ENCODE measurements at places on chromosomes 2 and 18. TPM values are rescaled to one million over a fixed set of nuclear protein-coding genes. Genes with fewer than 3 reads are reported as not detected.

NYAP2 gene
- not detected for total RNA-seq

POTEE gene
- 1.1 TPM for total RNA-seq

TCF23 gene
- total RNA-seq: not detected

TM4SF20 gene
- total RNA-seq: not detected

PDE11A gene
- 0.09 TPM for total RNA-seq

RPL37A gene
- total RNA-seq: 4,231 TPM

GPR35 gene
- total RNA-seq: 0.17 TPM

MTERF4 gene
- 32.1 TPM for total RNA-seq

IMPA2 gene
- total RNA-seq: 9.1 TPM

NR4A2 gene
- 0.17 TPM for total RNA-seq

CYP20A1 gene
- total RNA-seq: 33.0 TPM

SH3RF3 gene
- 4.6 TPM for total RNA-seq

M1AP gene
- total RNA-seq: not detected

HAAO gene
- not detected for total RNA-seq

GREB1L gene
- total RNA-seq: 3.5 TPM

EFHD1 gene
- total RNA-seq: not detected

SPATA3 gene
- not detected for total RNA-seq

NPPC gene
- not detected for total RNA-seq

TLX2 gene
- not detected for total RNA-seq

CD28 gene
- total RNA-seq: 0.11 TPM

CPLX4 gene
- total RNA-seq: not detected

PLA2R1 gene
- 22.3 TPM for total RNA-seq

CNGA3 gene
- not detected for total RNA-seq

RNF125 gene
- total RNA-seq: 3.9 TPM

DOK6 gene
- total RNA-seq: 1.1 TPM

AQP12A gene
- total RNA-seq: not detected

ZNF385B gene
- total RNA-seq: not detected

AQP12B gene
- total RNA-seq: not detected

SGPP2 gene
- total RNA-seq: not detected

PPIL3 gene
- total RNA-seq: 32.7 TPM

SERPINB4 gene
- not detected for total RNA-seq

TUBA4B gene
- not detected for total RNA-seq

All from dermis lymphatic vessel endothelial cell (primary cell).